ENCODE measurements at places on chromosomes 2 and 18.
A peak's percentile ranks its signal among the peaks of the same experiment; 100 is the strongest.

- no peak for DNase-seq
Measured at GRCh38 chr2:84716564-84716963, 164.3 kb downstream of the TRABD2A start.

DNA sequence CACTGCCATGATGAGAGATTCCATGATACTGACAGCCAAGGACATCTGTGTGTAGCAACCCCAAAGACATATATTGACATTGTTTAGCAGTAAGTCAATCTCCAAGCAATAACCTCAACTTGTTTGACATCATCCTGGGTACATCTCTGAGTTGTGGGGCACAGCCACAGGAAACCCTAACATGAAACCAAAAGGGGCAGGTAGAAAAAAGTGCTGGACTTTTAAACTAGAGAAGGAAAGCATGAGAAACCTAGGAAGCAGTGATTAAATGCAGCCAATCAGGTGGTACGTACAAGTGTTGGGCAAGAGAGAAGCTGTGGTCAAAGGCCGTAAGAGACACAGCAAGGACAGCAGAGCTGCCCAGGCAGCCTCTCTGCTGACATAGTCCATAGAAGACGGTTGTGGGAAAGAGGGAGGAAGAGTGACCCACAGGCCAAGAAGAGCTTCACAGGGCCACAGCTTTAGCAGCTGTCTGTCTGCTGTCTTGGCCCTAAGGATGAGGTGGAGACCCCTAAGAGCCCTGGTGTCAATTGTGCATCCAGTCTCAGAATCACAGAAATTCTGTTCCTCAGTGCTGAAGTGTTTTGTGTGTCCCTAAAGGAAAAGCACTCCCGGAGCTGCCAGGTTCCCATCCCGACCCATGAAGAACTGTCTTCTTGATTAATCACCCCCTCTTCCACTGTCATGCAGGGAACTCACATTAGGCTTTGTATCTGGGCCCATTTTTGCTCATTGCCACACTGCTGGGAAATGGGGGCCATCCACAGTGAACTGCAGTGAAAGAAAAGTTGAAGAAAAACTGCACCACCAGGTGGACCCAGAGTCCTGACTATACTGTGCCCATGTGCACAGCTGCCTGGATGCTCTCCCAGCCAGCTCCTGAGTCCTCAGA is 25.4 kb upstream of the CHN1 start:
- peak; percentile 49 for DNase-seq

- DNase-seq, result no peak
Measured at GRCh38 chr2:241911551-241911950, 42.0 kb downstream of the RTP5 start.

DNA sequence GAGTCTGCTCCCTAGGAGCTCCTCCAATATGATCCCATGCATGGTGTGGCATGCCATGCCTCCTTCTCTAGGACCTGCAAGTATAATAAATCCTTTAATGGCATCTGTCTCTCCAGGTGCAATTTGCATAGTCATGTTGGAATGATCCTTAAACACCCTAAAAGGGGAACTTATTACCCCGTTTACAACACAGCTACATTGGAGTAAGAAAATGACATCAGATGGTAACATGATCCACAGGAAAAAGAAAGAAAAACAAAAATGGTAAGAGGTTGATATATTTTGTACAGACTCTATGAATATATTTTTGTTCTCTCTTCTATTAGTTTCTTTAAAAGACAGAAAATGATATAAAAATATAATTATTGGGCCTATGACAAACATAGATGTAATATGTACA is 79.0 kb downstream of the CRACDL start:
- DNase-seq, result no peak

DNA sequence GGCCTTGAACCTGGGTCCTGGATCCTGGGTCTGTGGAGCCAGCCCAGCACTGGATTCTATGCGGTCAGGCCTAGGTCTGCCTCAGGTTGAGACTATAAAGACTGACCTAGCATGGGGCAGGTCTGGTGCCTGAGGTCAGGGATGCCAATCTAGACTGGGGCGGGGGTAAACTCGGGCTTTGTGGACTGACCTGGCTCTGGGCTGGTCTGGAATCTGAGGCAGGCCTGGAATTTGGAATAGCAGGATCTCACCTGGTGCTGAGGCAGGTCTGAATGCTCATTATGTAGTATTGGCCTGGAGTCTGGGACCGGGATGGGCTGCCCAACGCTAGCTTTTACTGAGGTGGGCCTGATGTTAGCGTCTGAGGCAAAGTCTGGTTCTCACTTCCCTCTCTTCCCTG is 256.0 kb downstream of the KIAA1328 start:
- DNase-seq, result no peak

DNA sequence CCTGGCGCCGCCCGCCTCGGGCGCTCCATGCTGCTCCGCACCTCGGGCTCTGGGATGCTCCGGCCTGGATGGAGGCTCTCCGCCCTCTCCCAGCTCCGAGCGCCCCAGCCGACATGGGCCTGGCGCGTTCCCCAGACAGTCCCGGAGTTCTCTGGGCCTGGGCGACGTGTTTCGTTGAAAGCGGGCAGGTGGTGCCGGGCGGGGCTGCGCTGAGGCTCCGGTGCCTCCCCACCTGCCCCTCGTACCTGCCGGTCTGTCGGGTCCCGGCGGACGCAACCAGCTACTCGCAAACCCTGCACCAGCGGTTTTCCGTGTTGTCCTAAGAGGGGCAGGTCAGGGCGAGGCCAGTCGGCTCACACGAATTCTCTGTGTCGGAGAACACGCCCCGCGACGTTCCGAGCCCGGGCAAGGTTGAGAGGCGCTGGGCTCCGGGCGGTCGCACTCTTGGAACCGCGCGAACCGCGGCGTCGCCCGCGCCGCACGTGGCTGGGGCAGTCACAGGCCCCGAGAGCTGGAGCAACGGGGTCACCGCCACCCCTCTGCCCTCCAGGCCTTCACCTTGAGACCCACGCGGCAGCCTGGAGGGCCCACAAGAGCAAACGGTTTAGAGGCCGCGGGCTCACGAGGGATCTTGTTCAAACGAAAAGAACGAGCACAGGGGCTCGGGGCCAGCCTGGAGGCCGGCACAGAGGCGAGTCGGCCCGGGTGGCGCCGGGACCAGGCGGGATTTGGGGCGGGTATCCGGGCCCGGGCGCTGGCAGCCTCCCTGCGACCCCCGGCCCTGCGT is 4.2 kb upstream of the SIX2 start:
- DNase-seq, result no peak

DNA sequence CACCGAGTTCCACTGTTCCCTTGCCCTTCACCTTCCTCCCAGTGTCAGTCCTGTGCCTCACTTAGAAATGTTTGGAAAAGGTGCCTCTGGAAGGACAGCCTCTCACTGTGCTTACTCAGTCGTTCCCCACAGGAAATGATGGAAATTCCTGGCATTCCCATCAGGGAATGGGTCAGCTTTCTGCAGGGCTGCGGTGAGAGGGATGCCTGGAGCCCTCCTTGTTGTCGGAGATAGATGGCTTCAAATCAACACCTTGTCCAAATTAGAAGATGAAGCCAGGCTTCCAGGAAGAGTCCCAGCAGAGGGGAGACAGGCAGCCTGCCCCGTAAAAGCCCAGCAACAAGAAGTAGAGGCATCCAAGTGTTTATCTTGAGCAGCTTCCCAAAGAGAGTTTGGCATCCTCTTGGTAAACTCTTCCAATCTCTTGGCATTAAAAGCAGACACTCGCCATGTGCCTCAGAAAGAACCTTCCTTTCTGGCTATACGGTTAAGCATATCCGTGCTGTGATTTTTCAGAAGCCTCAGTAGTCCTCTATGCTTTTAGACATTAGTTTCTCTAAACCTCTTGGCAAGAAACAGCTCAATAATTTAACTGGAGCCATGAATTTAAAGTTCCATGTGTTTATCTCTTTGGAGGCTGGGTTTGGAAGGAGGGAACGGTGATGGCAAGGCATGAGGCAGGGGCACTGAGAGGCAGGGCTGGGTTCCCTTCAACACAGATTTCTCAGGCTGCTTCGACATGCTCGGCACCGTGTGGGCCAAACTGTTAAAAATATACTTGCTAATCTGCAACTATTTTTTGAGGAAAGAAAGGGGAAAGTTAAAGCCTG is 25.1 kb downstream of the COLEC12 start:
- peak; percentile 47 for DNase-seq

DNA sequence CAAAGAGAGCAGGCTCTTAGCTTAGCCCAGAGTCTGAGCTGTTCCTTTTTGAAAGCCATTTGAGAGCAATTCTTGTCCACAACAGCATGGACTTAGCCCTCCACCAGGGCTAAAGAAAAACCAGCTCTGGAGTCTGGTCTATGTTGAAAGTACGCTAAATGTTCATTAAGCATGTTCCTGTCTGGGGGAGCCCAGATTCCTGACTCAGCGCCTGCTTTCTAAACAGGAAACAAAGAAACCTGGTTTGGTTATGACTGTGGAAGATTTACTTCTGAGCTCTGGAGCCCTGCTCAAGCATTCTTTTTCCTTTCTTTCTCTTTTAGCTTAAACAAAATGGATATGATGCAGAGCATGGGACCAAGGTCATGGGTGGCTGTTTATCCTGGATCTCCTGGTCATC is 279.8 kb downstream of the RBM43 start:
- no peak for DNase-seq

GRCh38 chr2:88852753-88853402 is 161.4 kb downstream of the RPIA start:
- DNase-seq, result no peak

DNA sequence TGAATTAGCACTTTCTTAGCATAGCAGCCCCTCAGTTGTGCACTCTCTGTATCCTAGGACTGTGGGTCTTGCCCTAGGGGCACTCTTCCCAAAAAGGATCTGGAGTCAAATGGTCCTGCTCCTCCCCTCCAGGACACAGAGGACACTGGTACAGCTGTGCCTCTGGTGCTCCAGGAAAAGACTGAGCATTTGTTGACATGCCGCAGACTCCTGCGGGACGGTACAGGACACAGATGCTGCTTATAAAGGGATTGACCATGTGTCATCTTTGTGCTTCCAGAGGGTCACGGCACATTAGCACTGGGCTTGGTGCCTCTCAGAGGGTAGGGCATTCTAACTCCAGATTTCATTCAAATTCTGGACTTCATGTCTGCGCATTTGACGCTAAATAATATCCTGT is 110.5 kb downstream of the KLF7 start:
- no peak for DNase-seq

GRCh38 chr2:55581435-55581834 is 36.0 kb downstream of the PPP4R3B start:
- DNase-seq, result no peak

GRCh38 chr2:165795011-165795410 is 964 bp upstream of the GALNT3 start:
- peak; percentile 30 for DNase-seq

- peak; percentile 41 for DNase-seq
Measured at GRCh38 chr2:148338541-148338940, 306.0 kb upstream of the EPC2 start.

DNA sequence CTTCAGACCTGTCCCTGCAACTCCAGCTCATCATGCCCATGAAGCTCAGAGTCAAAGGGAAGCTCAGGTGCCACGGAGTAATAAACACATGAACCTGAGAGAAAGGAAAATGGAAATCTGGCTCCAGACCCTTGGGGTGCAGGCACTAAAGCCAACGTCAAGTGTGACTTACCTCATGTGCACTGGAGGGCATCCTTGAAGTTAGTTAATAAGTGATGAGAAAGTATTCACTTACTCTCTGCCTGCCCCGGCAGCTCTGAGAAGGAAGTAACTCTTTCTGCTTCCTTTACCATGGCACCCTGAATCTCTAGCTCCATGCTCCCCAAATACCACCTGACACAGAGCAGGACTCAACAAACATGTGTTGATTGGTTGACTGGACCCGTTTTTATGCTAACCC is 21.4 kb upstream of the AGAP1 start:
- no peak for DNase-seq

DNA sequence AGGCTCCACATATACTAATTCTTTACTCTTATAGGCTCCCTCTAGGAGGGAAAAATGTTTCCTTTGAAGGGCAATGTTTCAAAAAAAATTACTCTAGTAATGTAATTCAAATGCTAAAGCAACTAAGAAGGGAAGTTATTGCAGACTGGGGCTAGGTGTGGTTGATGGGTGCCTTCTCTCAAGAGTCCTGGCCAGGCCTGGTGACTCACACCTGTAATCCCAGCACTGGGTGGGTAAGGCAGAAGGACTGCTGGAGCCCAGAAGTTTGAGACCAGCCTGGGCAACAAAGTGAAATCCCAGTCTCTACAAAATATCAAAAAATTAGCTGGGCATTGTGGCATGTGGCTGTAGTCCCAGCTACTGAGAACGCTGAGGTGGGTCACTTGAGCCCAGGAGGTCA is 31.2 kb upstream of the CDKL4 start:
- DNase-seq, result peak; percentile 49

DNA sequence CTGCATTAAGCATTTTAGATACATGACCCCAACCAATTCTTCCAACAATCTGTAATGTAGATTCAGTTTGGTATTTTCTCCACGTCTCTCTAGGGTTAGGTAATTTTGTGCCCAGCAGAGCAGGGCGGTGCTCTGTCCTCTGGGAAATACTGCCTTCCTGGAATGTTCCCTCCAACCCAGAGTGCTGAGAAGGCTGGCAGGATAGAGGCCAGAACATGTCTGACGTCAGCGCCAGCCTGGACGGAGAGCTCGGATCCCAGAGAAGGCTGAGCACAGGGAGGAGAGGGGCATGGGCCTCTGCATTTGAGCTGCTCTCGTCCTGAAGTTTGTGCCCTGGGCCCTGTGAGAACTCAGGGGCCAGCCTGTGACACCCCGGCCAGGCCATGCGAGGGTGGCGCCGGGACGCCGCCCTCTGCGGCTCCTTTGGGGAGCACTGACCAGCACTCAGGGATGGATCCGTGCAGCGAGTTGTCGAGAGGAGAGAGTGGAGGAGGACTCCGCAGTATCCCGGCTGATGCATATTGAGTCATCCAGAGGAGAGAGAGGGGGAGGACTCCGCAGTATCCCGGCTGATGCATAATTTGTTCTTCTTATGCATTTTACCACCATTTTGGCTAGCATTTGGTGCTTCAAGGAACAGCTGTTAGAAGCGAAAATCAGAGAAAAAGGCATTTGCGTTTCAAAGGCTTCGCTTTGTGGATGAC is 80.0 kb upstream of the PXDN start:
- DNase-seq, result peak; percentile 8

- DNase-seq, result no peak
Measured at GRCh38 chr18:62625019-62625418, 90.3 kb upstream of the PHLPP1 start.

DNA sequence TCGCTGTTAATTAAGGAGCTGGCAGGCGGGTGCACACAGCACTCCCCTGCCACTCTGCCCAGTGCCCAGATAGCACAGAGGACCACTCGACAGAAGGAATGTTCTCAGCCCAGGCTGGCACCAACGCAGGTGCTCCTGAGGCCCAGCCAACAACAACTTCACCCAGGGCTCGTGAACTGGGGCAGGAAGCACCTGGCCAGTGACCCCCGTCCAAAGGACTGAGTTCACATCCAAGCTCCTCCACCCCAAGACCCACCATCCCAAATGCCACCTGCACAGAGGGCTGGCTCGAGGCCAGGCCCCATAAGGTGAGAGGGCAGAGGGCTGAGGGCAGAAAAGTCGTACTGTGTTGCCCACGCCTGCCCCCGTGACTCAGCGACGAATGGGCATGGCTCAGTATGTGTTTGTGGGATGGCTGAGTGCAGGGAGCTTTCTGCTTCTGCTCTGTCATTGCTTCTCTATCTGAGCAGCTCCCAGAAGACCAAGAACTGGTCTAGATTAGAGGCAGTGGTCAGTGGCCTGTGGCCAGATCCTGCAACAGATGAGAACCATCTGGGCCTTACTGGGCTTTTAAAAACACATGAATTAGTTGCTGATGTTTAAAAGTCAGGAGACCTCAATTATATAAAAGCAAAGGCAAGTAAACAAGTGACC is 68.4 kb downstream of the POLR1A start:
- DNase-seq, result no peak

GRCh38 chr2:929925-930324 is 20.7 kb upstream of the SNTG2 start:
- DNase-seq, result no peak

- DNase-seq, result no peak
Measured at GRCh38 chr2:86744152-86744551, 24.1 kb downstream of the RMND5A start.

GRCh38 chr2:172859581-172860335 is 124.1 kb downstream of the RAPGEF4 start:
- no peak for DNase-seq

All from MCF 10A (cell line).